ENCODE measurements at places on chromosomes 3 and 15.

- no peak for DNase-seq
These were observed 30.4 kb downstream of the FSIP1 start for GRCh38 chr15:39752246-39752645.

DNA sequence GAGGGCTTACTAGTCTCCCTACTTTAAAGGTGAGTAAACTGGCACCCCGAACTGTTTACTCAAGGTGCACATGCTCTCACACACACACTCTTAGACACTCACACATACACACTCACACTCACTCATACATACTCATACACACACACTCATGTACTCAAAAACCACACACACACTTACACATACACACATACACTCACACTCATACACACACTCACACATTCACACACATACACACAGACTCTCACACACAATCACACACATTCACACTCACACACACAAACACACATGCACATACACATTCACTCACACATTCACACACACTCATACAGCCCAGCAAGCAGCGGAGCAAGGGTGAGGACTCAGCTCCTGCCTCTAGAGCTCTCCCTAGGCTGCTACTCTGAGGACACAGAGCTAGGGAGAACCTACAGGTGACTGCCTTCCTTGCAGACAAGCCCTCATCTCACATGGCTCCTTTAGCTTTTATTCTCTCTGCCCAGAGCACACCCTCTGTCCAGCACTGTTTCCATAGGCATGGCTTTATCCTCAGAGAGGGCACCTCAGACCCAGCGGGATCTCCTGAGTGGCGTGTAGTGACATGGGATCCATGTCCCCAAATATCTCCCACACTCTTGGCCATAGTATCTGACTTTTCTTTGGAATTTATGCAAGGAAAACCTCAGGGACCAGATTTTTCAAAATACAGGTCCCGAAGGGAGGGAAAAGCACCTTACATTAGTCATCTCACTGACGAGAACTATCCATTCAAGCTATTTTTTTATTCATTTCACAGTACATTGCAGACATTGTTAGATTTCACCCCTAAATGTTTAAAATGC is 26.2 kb upstream of the ATG7 start:
- DNase-seq = no peak

DNA sequence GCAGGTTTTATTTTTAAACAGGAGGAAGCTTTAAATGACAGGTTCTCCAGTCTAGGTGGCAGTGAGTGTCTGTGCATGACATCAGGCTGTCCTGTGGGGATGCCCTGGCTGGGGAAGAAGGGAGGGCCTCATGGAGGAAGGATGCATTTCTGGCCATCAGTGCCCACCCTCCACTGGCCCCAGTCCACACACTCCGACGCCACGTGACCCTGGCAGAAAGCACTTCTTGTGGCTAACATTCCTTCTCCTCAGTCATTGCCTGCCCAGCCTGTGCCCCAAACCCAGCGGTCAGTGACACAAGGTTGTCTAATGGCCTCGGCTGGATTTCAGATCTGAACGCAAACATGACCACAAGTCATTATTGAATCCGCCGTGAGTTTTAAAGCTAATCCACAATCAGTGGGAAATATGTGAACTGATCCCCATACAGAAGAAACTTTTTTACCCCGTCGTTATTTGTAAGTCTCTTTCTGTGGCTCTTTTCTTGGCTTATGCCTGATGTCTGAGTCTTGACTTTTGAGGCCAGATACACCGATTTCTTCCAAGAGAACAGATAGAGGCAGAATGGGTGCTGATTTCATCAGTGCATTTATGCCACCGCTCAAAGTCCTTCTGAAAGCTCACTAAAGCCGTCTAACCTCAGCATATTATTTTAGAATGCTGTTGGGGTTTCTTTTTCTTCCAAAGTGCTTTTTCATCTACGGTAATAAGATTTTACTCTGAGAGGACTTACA is 17.3 kb upstream of the LRRK1 start:
- DNase-seq = no peak

DNA sequence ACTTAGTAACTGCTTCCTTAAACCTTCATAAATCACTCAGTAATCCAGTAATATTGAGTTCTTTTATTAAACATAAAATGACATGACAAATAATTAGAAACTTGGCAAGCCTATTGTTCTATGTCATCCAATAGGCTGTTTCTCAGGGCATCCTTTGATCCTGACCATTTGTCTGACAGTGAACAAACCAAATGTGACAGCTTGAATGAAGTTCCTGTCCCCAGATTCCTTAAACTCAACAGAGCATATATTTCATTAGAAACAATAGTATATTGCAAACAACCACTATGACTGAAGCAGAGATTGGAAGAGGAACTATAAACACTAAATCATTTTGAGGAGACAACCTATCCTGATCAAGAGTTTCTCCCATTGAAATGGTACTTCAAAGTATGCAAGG is 113.6 kb upstream of the MDFIC2 start:
- DNase-seq = no peak

DNA sequence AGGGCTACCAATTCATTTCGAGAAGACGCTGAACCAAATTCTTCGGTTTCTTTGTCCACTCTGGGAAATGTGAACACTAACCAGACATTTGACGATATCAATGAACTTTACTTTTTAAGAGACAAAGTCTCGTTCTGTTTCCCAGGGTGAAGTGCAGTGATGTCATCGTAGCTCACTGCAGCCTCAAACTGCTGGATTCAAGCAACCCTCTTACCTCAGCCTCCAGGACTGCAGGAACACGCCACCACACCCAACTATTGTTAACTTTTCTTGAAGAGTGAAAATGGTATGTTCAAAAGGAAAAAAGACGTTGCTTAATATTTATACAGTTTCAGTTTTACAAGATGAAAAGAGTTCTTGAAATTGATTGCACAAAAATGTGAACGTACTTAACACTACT is 30.6 kb downstream of the MB21D2 start:
- DNase-seq = no peak

DNA sequence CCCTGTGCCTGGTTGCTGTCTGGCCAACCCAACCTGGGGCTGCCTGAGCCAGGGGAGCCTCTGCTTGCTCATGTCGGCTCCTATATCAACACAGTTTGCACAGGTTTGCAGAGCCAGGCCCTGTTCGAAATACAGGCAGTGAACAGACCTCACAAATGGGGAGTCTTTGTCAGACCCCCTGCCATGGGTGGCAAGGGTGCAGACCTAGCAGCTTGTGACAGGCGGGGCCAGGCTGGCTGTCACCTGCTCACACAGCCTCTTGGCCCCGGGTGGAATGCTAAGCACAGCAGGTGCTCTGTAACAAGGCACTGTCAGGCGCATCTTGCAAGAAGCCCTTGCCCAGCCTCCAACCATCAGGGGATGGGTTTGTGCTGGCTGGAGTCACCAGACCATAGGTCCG is 47.3 kb downstream of the BDH1 start:
- no peak for DNase-seq

- no peak for DNase-seq
These were observed 167.8 kb upstream of the TLE3 start for GRCh38 chr15:70265466-70265978.

GRCh38 chr15:69767191-69767590 is 314.6 kb downstream of the RPLP1 start:
- DNase-seq = no peak

GRCh38 chr3:61819861-61820260 is 258.5 kb downstream of the PTPRG start:
- DNase-seq = no peak

DNA sequence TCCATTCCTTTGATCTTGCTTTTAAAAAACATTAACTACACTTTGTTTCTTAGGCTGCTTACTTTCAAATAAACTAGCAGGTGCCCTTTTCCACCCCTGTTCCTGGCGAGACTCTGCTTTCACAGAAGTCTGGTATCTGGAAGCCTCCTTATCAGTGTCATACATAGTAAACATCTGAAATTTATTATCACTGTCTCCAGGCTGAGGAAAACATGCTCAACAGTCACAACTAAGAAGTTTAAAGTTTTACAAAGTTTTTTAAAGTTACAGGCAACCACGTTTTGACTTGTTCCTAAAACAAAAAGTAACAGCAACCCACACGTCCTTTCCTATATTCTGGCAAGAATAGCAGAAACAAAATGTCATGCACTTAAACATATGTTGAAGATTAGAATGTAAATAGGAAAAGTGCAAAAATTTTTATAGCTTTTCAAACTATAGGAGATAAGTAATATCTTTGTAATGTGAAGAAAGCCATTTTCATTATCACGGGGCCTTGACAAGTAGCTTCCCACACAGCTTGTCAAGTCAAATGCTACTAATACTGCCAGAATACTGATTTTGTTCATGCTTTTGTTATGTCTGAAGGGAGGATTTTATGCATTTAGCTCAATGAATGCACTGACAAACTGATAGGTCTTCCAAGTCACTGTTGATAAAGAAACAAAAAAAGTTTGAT is 275.2 kb upstream of the KCNMB2 start:
- no peak for DNase-seq

- no peak for DNase-seq
These were observed 55.8 kb downstream of the ABTB1 start for GRCh38 chr3:127728417-127729015.

DNA sequence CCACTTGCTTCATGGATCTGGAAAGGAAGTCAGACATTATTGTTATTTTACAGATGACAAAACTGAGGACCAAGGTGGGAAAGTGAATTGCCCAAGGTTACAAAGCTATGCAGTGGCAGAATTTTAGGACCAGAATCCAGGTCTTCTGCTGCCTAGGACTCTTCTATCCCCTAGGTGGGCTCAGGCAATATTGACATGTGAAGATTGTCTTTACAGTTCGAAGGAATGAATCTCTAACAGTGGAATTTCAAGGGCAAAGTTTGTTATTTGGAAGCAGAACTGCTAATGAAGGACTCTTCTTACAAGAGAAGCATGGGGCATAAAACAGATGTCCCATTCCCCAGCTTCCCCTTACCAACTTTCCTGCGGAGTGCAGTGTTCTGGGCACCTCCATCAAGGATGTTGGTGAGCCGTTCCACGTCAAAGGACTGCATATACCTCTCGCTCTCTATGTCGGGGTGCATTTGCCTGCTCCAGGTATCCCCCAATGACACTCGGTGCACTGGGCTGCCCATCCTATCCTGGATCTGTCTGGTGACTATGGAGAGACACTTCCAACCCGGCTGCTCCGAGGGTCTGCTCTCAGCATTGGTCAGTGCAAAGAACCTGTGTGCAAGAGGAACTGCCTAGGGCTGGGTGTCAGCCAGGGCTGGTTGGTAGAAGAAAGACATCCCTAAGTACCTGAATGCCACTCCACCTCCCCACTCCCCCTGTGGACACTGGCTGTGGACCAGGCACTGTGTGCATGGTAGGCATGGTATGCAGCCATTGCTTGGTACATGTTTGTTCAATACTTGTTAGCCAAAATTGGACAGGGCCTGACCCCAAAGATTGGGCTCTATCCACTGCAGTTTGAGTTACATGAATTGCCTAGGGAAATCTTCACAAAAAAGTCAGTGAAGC is 2.1 kb downstream of the ACOX2 start:
- no peak for DNase-seq

DNA sequence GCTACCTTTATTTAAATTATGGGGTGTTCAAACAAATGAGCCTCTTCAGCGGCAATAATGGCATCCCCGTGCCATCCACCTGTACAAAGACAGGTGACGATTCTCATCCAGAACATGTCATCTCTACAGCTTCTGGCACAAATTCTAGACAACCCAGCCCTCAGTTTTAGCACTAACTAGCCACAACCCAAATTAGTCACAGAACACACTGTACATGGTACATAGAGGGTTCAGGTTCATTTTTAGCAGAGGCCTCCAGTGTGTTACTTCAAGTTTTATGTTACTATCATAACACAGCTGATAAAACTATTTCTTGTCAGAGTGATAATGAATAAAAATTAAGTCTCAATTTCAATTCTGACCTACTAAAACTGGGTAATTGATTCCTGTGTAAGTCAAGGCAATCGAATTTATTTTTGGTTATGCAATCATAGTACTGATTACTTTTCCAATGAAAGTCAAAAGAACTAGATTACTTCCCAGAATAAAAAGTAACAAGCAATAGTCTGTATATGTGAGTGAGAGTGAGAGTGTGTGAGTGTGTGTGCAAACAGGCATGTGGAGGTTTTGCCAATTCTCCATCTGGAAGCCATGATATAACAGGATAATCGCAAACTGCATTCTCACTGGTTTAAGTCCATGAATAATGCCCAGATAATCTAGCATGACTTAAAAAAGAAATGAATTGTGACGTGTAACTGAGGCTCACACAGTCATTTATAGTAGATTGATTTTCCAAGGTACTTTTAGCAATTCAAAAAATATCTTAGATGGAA is 37.4 kb downstream of the SHQ1 start:
- no peak for DNase-seq

DNA sequence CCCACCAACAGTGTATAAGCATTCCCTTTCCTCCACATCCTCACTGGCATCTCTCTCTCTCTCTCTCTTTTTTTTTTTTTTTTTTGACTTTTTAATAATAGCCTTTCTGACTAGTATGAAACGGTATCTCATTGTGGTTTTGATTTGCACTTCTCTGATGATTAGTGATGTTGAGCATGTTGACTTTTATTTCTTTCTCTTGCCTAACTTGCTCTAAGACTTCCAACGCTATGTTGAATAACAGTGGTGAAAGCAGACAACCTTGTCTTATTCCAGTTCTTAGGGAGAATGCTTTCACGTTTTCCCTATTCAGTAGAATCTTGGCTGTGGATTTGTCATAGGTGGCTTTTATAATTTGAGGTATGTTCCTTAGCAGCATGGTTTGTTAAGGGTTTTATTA is 249.4 kb upstream of the MDFIC2 start:
- DNase-seq = no peak

DNA sequence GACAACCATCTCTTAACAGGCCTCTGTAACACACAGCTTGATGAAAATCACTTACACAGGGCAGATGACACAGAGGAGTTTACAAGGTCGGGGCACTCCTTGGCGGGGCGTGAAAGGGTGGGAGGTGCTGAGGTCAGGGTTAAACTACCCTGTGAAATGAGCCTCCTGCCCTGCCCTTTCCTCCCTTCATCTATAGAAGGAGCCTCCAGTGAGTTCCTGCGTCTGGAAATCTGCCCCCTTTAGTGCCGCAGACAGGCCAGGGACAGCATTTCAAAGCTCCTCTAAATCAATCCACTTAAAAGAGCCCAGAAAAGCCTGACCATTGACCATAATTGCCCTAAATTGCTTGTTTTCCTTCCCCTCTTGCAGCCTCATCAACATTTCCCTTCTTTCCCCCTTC is 1.9 kb downstream of the ROBO1 start:
- DNase-seq = no peak

DNA sequence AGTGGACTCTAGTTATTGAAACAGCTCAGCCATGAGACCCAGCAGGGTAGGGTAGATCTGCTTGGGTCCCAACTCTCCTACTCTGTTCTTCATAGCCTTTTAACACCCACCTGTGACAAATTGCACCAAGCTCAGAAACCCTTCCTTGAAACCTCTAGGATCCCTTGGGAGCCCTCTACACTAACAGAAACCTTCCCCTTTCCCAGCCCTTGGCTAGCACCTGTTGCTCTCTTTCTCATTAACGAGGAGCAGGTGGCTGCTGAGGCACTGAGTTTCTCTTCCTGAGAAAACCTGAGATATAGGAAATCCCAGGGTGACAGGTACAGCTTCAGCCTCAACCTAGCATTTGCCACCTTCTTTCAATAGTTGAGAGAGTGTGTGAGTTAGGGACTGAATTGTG is 88.3 kb upstream of the CLSTN2 start:
- no peak for DNase-seq

GRCh38 chr15:60701261-60702019 is 222.5 kb upstream of the ICE2 start:
- no peak for DNase-seq

Measured in DMS 273 treated with DMSO at 0.1 percent for 48 hours (cell line).